Skin of body (tissue), 3 donors: ENCODE measurements at places on chromosomes 5 and 9. TPM values are rescaled to one million over a fixed set of nuclear protein-coding genes. Genes with fewer than 3 reads are reported as not detected.

COL27A1 gene
- total RNA-seq = 31.1 TPM

WNT8A gene
- total RNA-seq = not detected

ARHGEF37 gene
- 11.0 TPM for total RNA-seq

CCDC187 gene
- total RNA-seq = 0.10 TPM

NUTM2F gene
- not detected for total RNA-seq

RNF208 gene
- 0.20 TPM for total RNA-seq

NTRK2 gene
- 35.3 TPM for total RNA-seq

SH3PXD2B gene
- 30.7 TPM for total RNA-seq

TSC1 gene
- 38.6 TPM for total RNA-seq

SAXO1 gene
- total RNA-seq = 0.10 TPM

GFI1B gene
- total RNA-seq = 0.59 TPM

PLK2 gene
- 282 TPM for total RNA-seq

TXNDC8 gene
- total RNA-seq = not detected

SPARC gene
- 3,092 TPM for total RNA-seq

KCNMB1 gene
- 0.20 TPM for total RNA-seq

DELE1 gene
- total RNA-seq = 43.8 TPM

OLFM1 gene
- 4.8 TPM for total RNA-seq

SPAAR gene
- total RNA-seq = 0.79 TPM

SLC46A2 gene
- total RNA-seq = 1.2 TPM

CDC25C gene
- 3.5 TPM for total RNA-seq

PCDHGA8 gene
- 3.3 TPM for total RNA-seq

DOCK8 gene
- 12.1 TPM for total RNA-seq

APBB3 gene
- 14.8 TPM for total RNA-seq

PCDHB15 gene
- 3.6 TPM for total RNA-seq

GRM6 gene
- total RNA-seq = not detected

FGD3 gene
- 5.9 TPM for total RNA-seq

ACTBL2 gene
- total RNA-seq = 5.8 TPM

HEMGN gene
- 30.6 TPM for total RNA-seq

ARID3C gene
- not detected for total RNA-seq

CBY3 gene
- not detected for total RNA-seq

SLC36A3 gene
- not detected for total RNA-seq

GLDC gene
- 1.3 TPM for total RNA-seq

BAAT gene
- total RNA-seq = not detected

UGCG gene
- 78.5 TPM for total RNA-seq
